ENCODE measurements at places on chromosomes 4 and X.

GRCh38 chrX:150334981-150335380 lies 28.1 kb upstream of the MAMLD1 start:
- DNase-seq = no peak

GRCh38 chr4:69056921-69057550 lies 39.2 kb upstream of the UGT2B7 start:
- no peak for DNase-seq

DNA sequence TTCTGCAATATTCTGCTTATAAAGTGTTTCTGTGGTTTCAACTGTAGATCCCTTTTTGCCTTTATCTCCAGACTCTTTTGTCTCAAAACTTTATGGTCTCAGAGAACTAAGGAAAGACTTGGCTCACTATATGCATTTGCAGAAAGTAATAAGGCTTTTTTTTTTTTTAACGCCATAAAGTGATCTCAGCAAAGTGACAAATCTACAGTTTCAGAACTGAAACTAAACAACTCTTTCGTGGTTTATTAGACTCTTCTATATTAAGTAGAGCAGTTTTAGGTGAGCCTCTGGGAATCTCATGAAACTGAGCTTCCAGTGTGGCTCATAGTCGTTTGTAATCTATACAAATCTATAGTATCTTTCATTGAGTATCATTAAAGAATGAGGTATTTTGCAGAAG lies 15.3 kb downstream of the ATP7A start:
- DNase-seq = no peak

- DNase-seq = no peak
These were observed 15.1 kb downstream of the SH3BP2 start for GRCh38 chr4:2808001-2808400.

- DNase-seq = no peak
These were observed 1801.3 kb upstream of the PCDH10 start for GRCh38 chr4:131347816-131348215.

DNA sequence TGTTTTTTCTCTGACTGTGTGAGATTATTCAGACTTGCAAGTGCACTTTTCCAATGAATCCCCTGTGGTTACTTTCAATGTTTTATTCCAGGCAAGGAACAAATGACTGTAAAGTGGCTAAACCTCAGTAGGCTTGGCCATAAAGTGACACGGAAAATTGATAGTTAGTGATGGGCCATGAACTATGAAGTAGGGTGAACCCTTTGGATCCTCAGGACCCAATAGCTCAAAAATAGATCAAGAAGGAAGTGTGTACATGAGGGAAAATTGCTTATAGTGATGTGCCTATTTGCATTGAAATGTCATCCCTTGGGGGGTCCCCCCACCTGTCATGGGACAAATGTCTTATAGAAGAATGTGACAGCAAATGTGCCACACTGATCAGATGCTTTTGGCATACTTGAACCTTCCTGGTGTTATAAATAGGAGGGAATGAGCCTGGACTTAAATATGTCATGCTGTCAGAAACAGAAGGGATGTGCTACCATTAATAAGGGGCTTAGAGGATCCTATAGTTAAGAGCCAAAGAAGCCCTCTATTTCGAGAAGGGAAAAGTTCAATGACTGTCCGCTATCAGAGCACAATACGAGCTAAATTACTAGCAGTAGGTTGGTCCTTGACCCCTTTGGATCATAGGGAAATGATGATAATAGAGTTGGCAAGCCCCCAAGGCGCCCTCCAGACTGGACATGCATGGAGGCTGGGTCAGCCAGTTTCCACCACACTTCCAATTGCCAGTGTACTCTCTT lies 30.3 kb downstream of the SLC16A2 start:
- DNase-seq = no peak

- no peak for DNase-seq
These were observed 110.3 kb downstream of the DLG3 start for GRCh38 chrX:70554948-70555347.

DNA sequence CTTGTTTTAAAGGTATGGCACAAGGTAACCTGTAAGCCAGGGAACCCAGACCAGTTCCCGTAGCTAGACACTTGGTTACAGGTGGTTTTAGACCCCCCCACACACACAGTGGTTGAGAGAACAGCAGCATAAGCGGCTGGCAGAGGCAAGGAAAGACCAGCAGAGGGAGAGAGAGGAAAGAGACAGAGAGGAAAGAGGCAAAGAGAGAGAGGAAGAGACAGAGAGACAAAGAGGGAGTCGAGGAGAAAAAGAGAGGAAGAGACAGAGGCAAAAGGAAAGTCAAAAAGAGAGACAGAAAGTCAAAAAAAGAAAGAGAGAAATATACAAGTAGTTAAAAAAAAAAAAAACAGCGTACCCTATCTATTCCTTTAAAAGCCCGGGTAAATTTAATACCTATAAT lies 19.5 kb upstream of the PCSK1N start:
- no peak for DNase-seq

DNA sequence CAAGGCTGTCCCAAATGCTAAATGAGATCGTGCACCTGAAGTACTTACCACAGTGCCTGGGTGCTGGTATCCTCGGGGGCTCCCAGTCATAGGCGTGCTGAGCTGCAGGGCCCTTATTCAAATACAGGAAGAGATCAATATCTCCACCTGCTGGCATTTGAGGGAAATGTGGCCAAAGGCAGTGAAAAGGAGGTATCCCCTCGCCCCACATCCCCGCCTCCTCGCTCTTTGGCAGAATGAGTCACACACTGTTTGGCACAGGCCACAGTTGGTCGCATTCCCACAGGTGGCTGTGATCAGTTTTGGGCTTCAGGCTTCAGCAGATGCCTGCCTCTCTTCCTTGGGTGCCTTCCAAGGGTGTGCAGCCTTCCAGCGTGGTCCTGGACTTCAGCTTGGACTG lies 28.4 kb downstream of the ZNF185 start:
- peak; percentile 58 for DNase-seq

DNA sequence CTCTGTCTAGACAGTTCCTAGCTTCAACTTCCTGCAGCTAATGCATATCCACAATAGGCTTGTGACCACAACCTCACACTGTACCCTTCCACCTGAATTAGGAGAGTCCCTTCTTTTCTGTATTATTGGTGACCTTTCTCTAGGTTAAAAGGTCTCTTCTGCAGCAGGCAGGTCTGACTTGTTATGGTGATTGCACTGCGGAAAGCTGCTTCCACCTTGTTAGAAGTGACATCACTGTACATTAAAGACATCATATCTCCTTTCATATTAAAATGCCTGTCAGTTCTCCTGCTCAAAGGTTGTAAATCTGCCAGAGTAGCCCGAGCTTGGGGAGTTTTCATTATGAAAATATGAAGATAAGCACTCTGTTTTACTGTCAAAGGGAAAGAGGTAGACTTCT lies 21.5 kb upstream of the LSM6 start:
- no peak for DNase-seq

DNA sequence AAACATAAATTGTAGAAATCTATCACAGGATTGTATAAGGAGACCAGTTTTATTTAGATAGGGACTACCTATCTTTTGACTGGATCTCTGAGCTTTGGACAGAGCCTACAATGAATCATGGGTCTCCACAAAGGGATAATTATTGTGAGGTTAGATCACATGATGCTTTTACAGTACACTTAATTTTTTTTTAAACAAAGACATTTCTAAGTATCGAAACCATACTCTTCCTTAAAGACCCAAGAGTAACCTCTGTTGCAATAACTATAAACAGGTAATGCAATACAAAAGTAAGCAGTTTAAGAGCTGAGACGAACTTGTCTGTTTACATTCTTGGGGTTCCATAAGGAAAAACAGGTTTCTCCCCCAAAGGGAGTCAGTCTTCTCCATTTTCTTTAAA lies 64.3 kb upstream of the GABRE start:
- DNase-seq = no peak

- no peak for DNase-seq
These were observed 10.0 kb upstream of the CHIC2 start for GRCh38 chr4:54074381-54074780.
